ENCODE measurements at places on chromosomes 7 and 10. TPM values are rescaled to one million over a fixed set of nuclear protein-coding genes. Genes with fewer than 3 reads are reported as not detected.

Gene CLDN3
- not detected for total RNA-seq

Gene NODAL
- total RNA-seq, result not detected

Gene OPN1SW
- total RNA-seq, result not detected

Gene PALD1
- 1.1 TPM for total RNA-seq

Gene ACHE
- not detected for total RNA-seq

Gene SSBP1
- 77.3 TPM for total RNA-seq

Gene RGS10
- 20.0 TPM for total RNA-seq

Gene ACTR3C
- total RNA-seq, result 0.15 TPM

Gene EGR2
- total RNA-seq, result 0.15 TPM

Gene DKK1
- 57.4 TPM for total RNA-seq

Gene LRRC4
- total RNA-seq, result not detected

Gene CTAGE4
- total RNA-seq, result 0.35 TPM

Gene RAMP3
- total RNA-seq, result not detected

Gene PIK3CG
- not detected for total RNA-seq

Gene SLC16A9
- 0.23 TPM for total RNA-seq

Gene MYL10
- not detected for total RNA-seq

Gene CHAT
- total RNA-seq, result not detected

Gene IKZF5
- 1.1 TPM for total RNA-seq

Gene GPR22
- total RNA-seq, result not detected

Gene ARHGAP22
- total RNA-seq, result 28.0 TPM

Gene ZNF800
- total RNA-seq, result 4.0 TPM

Gene LOXL4
- 122 TPM for total RNA-seq

Gene EPO
- not detected for total RNA-seq

Gene CREB3L2
- 48.6 TPM for total RNA-seq

Gene PPP1R3A
- total RNA-seq, result not detected

Gene SOSTDC1
- total RNA-seq, result not detected

Gene CDK13
- total RNA-seq, result 42.8 TPM

Gene ZNF248
- 7.1 TPM for total RNA-seq

Gene OR2F2
- not detected for total RNA-seq

Gene CDNF
- 0.35 TPM for total RNA-seq

Gene ATG9B
- not detected for total RNA-seq

Gene FAM20C
- 58.4 TPM for total RNA-seq

Gene HKDC1
- total RNA-seq, result 0.35 TPM

Gene ADCYAP1R1
- total RNA-seq, result 0.35 TPM

Gene ZNF727
- 0.15 TPM for total RNA-seq

Gene RNF148
- total RNA-seq, result 0.45 TPM

Gene MMP21
- total RNA-seq, result 0.30 TPM

Gene PCGF6
- 9.8 TPM for total RNA-seq

Gene TMEM26
- total RNA-seq, result 0.35 TPM

Gene SMKR1
- total RNA-seq, result not detected

Gene SERPINE1
- 1,526 TPM for total RNA-seq
